ENCODE measurements at places on chromosomes 6 and 20. TPM values are rescaled to one million over a fixed set of nuclear protein-coding genes. Genes with fewer than 3 reads are reported as not detected.

NTSR1 gene
- not detected for polyA plus RNA-seq

RNF39 gene
- not detected for polyA plus RNA-seq

INSM1 gene
- polyA plus RNA-seq, result 0.11 TPM

PAX1 gene
- not detected for polyA plus RNA-seq

SNX9 gene
- polyA plus RNA-seq, result 18.6 TPM

PSMB8 gene
- polyA plus RNA-seq, result 3.1 TPM

SLC12A5 gene
- polyA plus RNA-seq, result 498 TPM

HLA-DQA2 gene
- not detected for polyA plus RNA-seq

LPA gene
- polyA plus RNA-seq, result not detected

ATP6V1G2 gene
- 211 TPM for polyA plus RNA-seq

FAM184A gene
- polyA plus RNA-seq, result 85.8 TPM

MRPS18A gene
- polyA plus RNA-seq, result 91.2 TPM

SLC35D3 gene
- polyA plus RNA-seq, result not detected

RREB1 gene
- 1.9 TPM for polyA plus RNA-seq

ZSWIM1 gene
- polyA plus RNA-seq, result 1.1 TPM

GSS gene
- polyA plus RNA-seq, result 18.9 TPM

MAS1 gene
- polyA plus RNA-seq, result not detected

OOEP gene
- not detected for polyA plus RNA-seq

CCN5 gene
- not detected for polyA plus RNA-seq

NEURL2 gene
- polyA plus RNA-seq, result not detected

TMEM217 gene
- 4.2 TPM for polyA plus RNA-seq

TGM2 gene
- not detected for polyA plus RNA-seq

RNF182 gene
- 9.5 TPM for polyA plus RNA-seq

GPX5 gene
- not detected for polyA plus RNA-seq

OSTM1 gene
- 82.2 TPM for polyA plus RNA-seq

PTCHD4 gene
- polyA plus RNA-seq, result 38.7 TPM

EIF2S2 gene
- 63.6 TPM for polyA plus RNA-seq

IRF4 gene
- polyA plus RNA-seq, result not detected

SNAP25 gene
- polyA plus RNA-seq, result 1,248 TPM

MUCL3 gene
- polyA plus RNA-seq, result not detected

MEP1A gene
- polyA plus RNA-seq, result not detected
